ENCODE measurements at places on chromosomes 6 and 20.

GRCh38 chr6:17585766-17586490 lies 14.2 kb upstream of the FAM8A1 start:
- no peak for DNase-seq

GRCh38 chr6:101682937-101683336 lies 289.4 kb downstream of the GRIK2 start:
- DNase-seq, result no peak

DNA sequence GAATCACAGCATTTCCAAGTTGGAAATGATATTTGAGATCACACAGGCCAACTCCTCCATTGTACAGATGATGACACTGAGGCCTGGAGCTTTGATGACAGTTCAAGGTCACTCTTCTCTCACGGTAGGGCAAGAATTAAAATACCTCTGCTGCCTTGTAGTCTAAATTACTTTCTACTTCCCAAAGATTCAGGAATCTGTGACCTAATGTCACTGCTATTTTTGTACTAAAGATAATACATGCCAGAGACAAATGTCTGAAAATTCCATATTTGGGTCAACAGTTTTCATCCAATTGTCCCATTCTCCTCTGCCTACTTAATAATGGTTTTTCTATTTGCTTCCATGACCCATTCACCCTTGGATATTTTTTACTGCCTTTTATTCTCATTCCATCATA lies 160.0 kb downstream of the SOD2 start:
- DNase-seq, result no peak

GRCh38 chr20:32971703-32972161 lies 32.5 kb downstream of the SUN5 start:
- peak; percentile 25 for DNase-seq

DNA sequence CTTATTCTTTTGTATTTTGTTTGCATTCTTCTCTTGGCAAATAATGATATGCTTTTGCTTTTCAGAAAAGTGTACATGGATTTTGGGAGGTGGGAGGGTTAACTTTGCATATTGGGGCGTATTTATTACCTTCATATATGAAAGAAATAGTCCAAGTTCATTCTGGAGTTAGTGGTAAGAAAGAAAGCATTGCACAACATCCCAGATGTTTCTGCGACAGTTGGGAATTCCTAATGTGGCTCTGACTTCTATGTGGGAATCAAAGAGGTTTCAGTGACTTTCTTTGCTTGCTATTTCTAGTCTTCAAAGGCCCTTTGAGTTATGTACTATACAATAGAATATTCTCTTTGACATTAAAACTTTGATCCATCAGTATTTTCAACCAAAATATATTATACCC lies 78.1 kb downstream of the MMUT start:
- no peak for DNase-seq

Data from NCI-H1092 treated with DMSO at 0.1 percent for 48 hours (cell line).